ENCODE measurements at places on chromosomes 7 and 10.

DNA sequence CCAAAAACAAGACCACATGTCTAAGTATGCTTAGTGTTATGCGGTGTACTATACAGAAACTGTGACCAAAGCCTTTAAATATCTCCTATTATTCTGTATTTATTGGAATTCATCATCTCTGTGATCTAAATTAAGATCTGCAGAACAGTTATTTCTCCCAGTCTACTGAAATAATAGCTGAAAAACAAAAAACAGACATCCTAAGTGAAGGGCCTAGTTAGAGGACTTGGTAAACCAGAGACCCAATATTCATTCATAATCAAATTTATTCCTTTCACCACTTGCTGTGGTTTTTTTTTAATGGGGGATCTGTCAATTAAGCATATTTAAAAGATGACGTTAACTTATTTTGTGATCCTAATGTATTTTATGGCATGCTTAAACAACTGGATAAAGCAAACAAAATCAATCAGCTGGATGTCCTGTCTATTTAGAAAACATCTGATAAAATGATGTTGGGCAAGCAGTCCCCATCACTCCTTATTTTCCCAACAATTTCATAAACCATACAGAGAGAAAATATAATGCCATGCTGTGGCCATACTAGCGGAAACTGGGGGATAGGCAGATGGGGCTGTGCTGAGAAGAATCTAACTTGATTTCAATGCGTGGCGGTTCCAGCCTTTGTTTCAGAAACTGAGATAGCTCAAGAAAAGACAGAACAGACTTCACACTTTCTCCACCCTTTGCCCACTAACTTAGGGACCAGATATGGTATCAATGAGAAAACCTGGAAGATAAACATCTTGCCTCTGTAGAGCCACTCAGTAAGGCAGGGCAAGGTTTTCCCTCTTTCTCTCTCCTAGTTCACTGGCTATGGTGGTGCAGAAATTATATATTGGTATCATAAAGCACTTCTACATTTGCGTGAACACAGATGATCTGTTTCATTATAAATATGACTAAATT, 32.9 kb downstream of the ICA1 start:
- DNase-seq = no peak

DNA sequence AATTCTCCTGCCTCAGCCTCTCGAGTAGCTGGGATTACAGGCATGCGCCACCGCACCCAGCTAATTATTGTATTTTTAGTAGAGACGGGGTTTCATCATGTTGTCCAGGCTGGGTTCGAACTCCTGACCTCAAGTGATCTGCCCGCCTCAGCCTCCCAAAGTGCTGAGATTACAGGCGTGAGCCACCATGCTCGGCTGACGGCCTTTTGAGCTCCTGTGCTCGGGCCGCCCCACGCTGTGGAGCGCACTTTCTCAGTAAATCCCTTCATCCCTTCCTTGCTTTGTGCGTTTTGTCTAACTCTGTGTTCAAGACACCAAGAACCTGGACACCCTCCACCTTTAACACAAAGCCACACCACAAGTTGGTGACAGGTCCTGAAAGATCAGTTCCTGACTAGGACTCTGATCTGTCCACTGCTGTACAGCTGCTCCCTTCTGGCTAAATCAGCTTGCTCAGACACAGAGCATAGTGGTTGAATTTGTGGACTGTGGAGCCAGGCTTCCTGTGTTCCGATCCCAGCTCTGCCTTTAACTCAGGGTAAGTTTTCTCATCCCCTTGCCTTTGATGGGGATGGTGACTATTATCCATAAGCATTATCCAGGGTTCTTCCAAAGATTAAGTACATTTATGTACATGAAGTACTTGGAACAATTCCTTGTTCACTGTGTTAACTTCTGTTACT, 20.1 kb downstream of the CHST3 start:
- no peak for DNase-seq

- no peak for DNase-seq
Measured at GRCh38 chr10:13808556-13809391, 222.0 kb downstream of the PRPF18 start.

- no peak for DNase-seq
Measured at GRCh38 chr10:100888957-100889356, 23.8 kb upstream of the SLF2 start.

GRCh38 chr7:51033727-51034520, 251.2 kb upstream of the GRB10 start:
- DNase-seq = no peak

DNA sequence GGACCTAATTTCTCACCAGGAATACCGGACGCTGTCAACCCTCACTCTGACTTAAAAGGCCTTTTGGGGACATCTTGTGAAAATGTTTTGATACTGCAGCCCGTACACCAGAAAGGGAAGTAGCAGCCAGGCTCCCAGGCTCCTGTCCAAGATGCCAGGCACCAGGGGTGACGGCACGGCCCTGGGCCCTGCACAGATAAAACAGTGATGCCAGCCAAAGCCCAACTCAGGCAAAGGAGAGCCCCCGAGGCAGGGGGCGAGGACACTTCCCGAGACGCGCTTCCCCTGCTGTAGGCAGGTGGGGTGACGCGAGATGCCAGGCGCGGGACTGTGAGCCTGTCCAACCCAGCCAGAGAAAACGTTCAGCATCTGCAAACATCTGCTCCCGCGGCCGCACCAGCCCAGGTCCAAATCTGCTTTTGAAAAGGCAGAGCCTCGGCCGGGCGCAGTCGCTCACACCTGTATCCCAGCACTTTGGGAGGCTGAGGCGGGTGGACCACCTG, 15.7 kb downstream of the ZFAND2A start:
- DNase-seq = peak; percentile 25

GRCh38 chr10:54665095-54665494, 135.9 kb downstream of the PCDH15 start:
- DNase-seq = no peak

GRCh38 chr7:70587739-70588138, 544.2 kb upstream of the GALNT17 start:
- no peak for DNase-seq

GRCh38 chr10:98458809-98459784, 12.4 kb upstream of the HPS1 start:
- DNase-seq = no peak

DNA sequence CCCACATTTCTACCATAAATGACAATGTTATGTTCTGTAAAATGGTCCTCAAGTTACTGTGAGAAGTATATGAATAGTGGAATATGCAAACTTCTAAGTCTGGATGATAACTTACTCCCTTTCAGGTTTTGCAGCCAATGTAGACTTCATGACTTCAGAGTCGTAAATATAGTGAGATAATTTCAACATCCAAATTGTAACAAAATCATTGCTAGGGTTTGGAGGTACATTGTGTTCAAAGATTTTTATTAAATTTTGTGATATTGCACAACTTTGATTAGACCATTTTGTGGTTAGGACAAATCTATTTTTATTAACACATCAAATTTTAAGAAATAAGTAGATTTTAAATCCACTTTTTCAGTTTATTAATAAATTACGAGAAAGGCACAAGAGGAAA, 270.3 kb downstream of the RNLS start:
- no peak for DNase-seq

- DNase-seq = no peak
Measured at GRCh38 chr10:16854623-16855022, 37.4 kb upstream of the RSU1 start.

DNA sequence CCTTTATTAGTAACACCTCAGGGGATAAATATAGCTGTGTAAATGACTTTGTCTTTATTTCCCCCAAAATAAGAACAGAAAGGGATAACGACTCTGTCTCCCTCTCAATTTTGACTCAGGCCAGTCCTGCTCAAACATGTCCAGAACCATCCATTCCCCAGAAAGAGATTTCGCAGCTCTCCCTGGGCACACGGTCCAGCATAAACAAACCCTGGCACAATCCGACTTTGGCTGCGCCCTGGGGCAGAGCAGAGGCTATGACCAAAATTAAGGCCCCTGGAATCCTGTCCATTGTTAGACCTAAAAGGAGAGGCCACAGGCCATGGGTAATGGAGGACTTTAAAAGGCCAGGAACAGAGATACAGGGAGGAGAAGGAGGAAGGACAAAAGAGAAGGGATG, 99.1 kb downstream of the PRPF18 start:
- DNase-seq = no peak

DNA sequence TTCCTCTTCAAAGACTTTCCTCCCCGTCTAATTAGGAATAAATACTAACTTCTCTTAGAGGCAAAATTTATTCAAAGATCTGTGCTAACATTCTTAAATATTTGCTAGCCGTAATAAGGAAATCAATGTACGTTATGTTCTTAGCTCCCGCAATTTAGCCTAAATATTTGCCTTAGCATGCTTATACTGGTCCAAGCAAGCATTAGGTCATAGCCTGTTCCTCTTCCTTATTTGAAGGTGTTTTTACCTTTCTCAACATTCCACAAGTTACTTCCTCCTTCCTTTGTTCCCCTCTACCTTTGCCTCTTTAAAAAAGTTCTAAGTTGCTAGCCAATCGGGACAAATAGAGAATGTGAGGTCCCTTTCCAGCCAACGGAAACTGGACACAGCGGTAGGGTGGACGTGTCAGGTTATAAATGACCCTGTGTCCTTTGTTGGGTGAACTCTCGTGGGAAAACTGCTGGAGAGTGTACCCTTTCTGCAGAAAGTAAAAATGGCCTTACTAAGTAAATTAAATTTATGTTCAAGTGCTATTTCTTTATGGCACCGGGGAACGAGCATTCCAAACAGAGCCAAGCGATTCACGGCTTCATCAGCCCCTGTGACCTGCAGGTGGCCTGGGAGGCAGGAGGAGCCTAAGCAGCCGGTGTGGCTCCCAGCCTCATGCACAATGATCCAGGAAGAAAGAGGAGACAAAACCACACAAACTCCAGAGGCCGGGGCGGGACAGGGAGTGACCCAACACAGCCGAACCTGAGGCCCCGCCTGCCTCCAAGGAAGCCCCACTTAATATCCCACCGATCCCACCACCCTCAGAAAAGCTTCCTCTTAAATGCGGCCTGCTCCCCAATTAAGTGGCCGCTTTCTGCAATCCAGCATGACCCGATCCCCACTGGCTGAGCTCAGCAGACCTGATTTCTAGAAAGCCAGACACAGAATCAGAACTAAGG, 67.0 kb downstream of the ZRANB1 start:
- no peak for DNase-seq

DNA sequence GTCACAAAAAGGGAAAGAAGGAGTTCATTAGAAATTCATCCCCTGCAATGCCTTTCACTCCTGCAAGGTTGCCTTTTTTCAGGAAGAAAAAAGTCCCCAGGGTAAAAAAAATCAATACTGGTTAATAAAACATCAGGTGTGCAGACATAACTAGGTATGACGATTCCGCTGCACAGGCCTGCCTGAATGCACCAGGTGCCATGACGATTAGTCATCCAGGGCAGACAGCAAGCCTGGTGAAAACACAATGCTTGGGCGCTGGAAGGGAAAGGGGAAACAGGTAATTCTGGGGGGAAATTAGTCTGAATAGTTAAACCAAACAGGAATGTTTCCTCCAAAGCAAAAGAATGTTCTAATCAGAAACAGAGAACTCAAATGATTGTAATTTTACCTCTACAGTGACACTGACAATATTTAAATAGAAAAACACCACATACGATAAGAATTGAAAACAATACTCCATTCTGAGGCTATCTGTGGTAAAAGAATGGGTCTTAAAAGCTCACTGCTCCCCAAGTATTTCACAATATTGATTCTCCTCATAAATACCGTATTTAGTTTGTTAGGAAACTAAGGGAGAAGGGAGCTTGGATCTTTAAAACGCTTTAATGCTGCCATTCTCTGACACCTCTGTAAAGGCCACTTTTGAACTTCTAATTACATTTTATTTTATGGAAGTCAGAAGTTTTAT, 45.2 kb downstream of the VPS41 start:
- DNase-seq = no peak

DNA sequence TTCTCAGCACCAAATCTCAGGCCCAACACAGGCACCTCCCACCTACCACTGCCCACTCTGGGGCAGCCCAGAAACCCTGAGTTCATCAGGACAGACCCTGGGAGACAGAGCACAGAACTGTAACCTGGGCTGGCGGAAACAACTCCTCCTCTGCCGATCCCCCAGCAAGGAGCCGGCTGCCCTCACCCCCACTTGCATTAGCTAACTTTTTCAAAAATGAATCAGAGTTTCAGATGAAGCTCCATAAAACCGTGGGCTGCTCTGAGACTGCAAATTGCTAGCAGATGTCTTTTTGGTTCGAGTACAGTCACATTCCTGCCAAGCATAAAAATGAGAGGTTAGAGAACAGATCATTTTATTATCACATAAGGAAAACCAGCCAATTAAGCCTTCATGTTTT, 93.4 kb upstream of the PARD3 start:
- DNase-seq = no peak

DNA sequence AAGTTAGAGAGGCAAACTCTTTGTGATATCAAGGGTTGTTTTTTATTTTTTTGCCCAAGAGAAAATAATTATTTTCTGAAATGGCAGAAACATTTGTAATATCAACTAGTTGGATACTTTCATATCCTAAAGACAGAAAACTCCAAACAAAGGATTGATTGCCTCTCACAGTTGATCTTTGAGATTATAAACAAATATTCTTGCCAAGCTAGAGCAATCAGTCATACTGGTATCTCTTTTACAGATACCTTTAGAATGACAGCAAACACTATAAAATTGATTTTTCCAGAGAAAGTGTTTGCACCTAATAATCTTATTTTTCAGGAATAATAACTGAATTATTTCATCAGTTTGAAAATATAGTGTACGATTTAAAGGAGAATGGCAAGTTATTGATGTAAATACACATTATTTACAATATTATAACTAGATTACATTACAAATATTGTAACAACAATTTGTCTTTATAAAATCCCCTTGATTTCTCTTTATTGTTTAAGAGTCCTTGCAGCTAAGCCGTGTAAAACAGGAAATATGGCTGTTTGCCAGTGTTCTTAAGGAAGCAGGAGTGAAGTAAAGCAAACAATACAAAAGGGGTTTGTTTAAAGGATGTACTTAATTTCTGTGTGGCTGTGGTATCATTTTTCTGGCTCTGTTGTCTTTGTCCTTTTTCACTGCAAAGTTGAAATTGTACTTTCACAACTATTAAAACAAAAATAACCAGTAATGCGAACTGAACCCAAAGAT, 58.4 kb downstream of the MAPK8 start:
- DNase-seq = no peak

DNA sequence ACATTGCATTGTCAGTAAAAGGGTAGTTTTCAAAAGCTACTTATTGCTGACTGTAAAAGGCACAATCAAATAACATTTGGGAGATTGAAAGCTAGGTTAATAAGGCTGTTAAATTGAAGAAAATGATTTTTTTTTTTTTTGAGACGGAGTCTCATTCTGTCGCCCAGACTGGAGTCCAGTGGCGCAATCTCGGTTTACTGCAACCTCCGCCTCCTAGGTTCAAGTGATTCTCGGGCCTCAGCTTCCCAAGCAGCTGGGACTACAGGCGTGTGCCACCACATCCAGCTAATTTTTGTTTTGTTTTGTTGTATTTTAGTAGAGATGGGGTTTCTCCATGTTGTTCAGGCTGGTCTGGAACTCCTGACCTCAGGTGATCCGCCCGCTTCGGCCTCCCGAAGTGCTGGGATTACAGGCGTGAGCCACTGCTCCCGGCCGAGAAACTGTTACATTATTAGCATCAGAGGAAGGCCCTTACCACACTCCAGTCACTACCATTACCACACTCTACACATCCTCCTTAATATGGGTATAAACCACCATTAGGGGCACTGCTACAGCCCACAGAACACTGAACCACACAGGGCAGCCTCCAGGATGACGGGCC, 1.0 kb downstream of the CYP51A1 start:
- no peak for DNase-seq

GRCh38 chr7:2120251-2120660, 112.5 kb downstream of the MAD1L1 start:
- DNase-seq = no peak

GRCh38 chr7:505171-505570, 14.5 kb downstream of the PDGFA start:
- no peak for DNase-seq

Data from NCI-H2227 treated with DMSO at 0.1 percent for 48 hours (cell line).